ENCODE measurements at places on chromosomes 11 and 22.

- no peak for DNase-seq
These were observed 5.0 kb downstream of the SIGIRR start for GRCh38 chr11:409600-410483.

- DNase-seq = no peak
These were observed 6.4 kb upstream of the PLAAT2 start for GRCh38 chr11:63569570-63569969.

- DNase-seq = no peak
These were observed 96.9 kb downstream of the FAM76B start for GRCh38 chr11:95692526-95693260.

DNA sequence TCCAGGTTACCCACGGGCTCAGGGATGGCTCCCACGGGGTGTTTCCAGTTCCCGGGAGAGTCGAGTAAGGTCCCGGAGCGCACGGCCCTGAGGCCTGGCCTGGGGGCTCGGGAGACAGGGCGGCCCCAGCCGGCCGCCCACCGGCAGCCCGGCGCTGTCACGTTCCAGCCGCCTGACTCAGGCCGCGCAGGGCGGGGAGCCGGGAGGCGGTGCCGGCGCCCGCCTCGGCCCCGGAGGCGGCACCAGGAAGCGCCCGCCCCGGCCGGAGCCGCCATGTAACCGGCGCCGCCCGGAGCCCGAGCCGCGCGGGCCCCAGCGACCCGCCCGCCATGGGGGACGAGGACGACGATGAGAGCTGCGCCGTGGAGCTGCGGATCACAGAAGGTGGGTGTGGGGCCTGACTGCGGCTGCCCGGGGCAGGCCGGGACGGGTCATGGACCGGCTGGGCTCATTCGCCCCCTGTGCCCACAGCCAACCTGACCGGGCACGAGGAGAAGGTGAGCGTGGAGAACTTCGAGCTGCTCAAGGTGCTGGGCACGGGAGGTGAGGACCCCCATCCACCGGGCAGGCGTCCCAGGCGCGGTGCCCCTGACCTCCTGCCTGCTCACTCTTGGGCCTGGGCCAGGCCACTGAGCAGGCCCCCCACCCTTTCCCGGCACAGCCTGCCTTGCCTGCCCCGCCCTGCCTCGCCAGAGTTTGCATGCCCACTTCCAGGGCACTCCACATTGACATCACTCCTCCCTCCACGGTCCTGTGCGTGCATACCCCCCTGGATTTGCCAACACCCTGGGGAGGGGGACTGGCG lies at the start of gene RPS6KA4:
TSS of gene RPS6KA4 (plus strand) at position 256 of the 805 bp plus-strand sequence. CDS start at position 330, 74 bp downstream.
- no peak for DNase-seq

DNA sequence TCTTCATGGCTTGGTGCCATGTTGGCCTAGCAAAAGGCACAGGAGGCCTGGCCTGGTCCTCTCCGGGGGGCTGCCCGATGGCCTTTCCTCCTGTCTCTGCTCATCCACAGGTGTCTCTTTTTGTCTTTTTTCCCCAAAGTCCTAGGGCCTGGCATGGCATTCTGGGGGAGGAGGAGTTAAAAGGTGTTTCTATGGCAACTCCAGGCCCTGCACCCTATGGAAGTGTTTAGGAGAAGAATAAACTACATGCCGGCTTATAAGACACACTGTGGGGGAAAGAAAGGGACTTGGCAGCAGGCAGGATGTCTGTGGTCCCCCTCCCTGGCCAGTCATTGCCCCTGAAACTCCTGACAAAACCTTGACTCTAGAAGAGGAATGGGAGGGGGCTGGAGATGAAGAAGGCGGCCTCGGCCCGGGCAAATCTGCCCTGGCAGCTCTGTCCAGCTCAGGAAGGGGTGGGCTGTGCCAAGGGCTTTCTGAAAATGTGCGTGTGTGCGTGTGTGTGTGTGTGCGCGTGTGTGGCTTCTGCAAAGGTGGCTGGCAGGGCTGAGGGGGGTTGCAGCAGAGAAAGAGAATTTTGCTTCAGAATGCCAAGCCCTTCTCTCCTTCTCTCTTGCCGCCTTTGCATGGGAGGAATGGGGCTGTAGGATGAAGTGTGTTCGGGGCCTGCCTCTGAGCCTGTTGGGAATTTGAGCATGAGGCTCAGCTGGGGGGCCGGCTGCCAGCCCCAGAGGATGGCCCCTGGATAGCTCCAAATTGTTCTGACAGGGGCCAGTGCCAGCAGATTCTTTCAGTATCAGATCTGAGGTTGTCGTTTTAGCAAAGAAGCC lies 3.2 kb downstream of the TIMP3 start:
- no peak for DNase-seq

All from HCT116 (cell line).